ENCODE measurements at places on chromosomes 16 and 17.

DNA sequence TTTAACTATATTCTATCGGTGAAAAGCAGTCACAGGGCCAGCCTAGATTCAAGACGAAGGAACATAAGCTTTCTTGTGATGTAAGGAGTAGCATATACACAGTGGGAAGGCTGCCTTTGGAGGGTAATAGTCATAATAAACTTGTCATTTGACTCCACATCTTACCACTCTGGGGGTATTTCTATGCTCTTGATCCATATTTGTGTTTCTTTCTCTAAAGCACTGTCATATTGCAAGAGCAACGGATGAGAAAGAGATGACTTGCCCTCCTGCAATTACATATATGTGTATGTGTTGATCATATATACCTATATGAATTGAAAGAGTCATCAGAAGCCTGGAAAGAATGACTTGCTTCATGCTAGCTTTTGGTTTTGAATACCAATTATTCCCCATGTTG, 225.4 kb upstream of the HS3ST3A1 start:
- DNase-seq, result no peak

DNA sequence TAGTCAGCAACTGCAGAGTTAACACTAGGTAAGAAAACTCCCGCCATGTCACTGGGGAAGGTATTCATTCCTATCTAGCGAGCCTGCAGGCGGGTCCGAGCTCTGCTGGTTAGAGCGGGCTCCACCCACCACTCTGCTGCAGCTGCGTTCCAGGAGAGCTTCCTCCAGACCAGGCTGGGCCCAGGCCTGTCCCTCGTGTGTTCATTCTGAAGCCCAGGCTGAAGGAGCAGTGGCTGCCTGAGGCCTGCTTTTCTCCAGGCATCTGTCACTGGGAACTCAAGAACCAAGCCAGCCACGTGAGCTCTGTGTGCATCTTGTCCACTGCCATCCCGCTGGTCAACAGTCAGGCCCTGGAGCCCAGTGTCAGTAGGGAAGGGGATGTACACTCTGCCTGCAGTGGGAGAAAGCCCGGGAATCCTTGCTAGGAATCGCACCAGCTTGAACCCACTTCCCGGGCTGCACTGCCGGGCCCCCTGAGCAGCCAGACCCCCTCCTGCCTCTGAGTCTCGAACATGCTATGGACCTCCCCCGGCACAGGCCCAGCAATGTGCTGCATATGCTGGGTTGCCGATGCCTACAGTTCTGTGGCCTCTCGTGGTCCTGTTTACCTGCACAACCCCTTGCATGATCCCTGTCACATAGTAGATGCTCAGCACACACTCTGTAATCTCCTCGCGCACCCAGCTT, 51.0 kb upstream of the ENPP7 start:
- DNase-seq, result no peak

DNA sequence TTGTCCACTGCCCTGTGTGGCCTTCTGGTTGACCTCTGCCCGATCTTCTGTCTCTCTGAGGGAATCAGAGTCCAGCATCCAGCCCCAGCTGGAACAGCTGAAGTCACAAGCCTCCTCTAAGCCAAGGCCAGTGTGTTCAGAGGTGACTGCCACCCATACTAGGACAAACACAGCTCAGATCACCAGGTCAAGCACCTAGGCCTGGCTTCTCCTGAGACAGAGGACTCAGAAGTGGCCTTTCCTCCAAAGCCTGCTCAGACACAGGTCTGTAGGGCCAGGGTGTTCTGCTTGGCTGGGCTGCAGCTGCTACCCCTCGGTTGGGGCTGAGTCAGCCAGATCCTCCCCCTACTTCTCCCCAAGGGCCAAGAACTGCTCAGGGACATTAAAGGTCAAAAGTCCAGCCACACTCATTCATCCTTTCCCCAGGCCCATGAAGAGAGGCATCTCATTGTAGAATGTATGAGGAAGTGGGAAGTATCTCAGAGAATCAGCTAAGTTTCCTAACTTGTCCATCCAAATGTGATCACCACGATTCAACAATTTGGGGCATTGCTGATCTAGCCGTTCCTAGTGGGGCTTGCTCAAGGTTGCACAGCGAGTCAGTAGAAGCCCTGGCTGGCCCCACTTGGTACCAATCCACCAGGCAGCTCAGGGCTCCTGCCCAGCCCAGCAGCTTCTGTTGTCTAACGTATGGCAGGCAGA, 7.6 kb downstream of the SLC46A1 start:
- DNase-seq, result no peak

GRCh38 chr17:34979650-34980352, 511 bp upstream of the LIG3 start:
- DNase-seq, result no peak

- DNase-seq, result no peak
These were observed 81.2 kb downstream of the LMF1 start for GRCh38 chr16:889586-889985.

DNA sequence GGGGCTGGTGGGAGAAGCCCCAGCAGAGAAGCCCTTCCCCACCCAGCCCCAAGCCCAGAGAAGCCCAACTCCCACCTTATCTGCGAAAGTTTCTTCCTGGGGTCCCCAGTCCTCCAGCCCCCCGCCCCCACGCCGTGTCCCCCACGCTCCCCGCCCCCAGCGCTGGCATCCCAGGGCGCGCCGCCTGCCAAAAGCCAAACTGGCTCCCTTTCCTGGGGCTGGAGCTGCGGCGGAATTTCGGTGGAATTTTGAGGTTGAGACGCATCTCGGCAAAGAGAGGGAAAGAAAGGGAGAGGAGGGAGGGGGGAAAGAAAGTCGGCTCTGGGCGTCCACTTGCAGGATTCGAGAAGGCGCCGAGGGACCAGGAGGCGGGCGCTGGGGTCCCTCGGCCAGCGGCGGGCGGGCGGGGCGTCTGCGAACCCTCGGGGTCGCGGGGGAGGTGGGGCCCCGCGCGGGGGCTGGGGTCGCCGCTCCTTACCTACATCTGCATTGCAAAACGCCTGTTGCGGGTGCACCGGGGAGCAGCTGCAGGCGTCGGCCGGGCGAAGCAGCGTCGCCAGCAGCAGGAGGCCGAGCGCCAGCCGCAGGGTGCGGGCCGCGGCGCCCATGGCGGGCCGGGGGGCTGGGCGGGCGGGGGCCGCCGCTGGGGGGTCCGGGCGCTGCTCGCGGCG, 571 bp downstream of the TIMP2 start:
- no peak for DNase-seq

- DNase-seq, result no peak
These were observed 44.4 kb downstream of the MGAT5B start for GRCh38 chr17:76912421-76913164.

DNA sequence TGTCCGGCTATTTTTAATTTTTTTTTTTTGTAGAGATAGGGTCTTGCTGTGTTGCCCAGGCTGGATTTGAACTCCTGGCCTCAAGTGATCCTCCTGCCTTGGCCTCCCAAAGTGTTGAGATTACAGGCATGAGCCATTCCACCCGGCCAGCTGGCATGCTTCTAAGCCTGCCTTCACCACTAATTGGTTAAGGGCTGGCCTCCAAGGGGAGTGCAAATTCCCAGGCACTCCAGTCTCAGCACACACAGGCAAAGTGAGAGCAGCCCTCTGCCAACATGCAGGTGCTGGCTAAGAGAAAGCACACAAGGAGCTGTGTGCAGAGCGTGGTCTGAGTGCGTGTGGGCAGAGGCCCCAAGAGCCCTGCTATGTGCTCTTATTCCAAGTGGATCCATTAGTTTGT, 149.8 kb upstream of the HS3ST2 start:
- DNase-seq, result no peak

DNA sequence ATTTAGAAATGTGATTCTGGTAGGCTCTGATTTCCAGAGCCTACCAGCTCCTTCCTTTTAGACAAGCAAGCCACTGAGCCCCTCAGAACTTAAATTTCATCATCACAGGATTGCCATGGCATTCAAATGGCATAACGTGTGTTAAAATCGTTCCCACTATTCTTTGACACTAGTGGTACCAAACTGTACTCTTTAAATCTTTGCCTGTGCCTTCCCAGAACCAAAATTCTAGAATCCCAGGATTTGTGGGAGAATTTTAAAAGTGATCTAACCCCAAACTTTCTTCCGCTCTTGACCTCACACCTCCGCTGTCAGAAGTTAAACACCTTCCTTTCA, 287 bp upstream of the INTS2 start:
- no peak for DNase-seq

DNA sequence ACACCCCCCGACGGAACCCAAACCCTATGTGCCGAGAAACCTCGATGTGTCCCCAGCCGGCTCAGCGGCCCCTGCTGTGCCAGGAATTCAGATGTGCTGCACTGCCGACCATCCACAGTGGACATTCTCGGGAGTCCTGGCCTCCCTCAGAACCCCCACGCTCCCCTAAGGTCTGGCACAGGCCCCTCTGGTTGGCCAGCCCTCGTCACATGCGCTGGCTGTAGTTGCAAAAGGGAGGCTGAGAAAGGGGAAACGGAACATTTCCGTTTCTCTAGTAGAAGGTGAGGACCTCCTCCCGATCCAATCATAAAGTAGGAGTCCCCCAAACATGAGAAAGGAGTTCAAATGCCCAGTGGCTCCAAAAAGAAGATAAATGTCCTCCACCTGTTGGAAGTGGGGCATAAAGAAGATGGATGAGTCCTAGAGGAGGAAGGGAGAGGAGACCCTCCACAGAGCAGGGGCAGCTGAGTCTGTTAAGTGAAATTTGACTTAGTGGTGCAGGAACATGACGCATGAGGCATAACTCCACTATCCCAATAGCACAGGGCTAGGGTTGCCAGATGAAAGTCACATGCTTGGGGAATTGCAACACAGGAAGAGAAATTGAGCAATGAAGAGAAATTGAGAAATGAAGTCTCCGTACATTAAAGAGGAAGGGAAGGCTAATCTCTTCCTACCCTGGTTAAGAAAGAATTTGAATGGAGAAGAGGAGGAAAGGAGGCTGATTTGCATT, 49.3 kb upstream of the WSB1 start:
- peak; percentile 65 for DNase-seq

GRCh38 chr17:78001182-78001581, 42.7 kb downstream of the TNRC6C start:
- no peak for DNase-seq

- no peak for DNase-seq
These were observed 1.0 kb downstream of the SLC47A1 start for GRCh38 chr17:19534562-19535149.

GRCh38 chr16:52852978-52853377, 199.7 kb downstream of the CHD9NB start:
- no peak for DNase-seq

- no peak for DNase-seq
These were observed 9.6 kb downstream of the SLC7A6 start for GRCh38 chr16:68273896-68274295.

DNA sequence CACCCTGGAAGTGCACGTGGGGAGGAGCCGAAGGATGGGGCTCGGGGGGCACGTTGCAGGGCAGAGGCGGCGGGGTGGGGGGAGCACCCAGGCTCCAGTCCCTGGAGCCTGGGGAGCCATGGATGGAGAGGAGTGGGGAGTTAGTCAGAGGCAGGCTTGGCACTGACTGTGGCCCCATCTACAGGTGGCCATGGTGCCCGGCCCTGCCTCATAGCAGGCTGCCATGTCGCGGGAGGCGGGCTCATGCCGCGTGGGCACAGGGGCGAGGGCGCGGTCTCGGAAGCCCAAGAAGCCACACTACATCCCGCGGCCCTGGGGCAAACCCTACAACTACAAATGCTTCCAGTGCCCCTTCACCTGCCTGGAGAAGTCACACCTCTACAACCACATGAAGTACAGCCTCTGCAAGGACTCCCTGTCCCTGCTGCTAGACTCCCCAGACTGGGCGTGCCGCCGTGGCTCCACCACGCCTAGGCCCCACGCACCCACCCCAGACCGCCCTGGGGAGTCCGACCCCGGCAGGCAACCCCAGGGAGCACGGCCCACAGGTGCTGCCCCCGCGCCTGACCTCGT, 3.0 kb downstream of the PRR35 start:
- no peak for DNase-seq

GRCh38 chr17:57467226-57467625, 210.9 kb downstream of the MSI2 start:
- DNase-seq, result no peak

- DNase-seq, result no peak
These were observed 89.1 kb downstream of the ELAC2 start for GRCh38 chr17:12928736-12929135.

GRCh38 chr17:45368651-45369050, 51.8 kb upstream of the MAP3K14 start:
- no peak for DNase-seq

GRCh38 chr16:59848296-59848695, 1114.2 kb upstream of the GOT2 start:
- no peak for DNase-seq

- DNase-seq, result no peak
These were observed 102.0 kb downstream of the CCDC182 start for GRCh38 chr17:57643062-57643461.

DNA sequence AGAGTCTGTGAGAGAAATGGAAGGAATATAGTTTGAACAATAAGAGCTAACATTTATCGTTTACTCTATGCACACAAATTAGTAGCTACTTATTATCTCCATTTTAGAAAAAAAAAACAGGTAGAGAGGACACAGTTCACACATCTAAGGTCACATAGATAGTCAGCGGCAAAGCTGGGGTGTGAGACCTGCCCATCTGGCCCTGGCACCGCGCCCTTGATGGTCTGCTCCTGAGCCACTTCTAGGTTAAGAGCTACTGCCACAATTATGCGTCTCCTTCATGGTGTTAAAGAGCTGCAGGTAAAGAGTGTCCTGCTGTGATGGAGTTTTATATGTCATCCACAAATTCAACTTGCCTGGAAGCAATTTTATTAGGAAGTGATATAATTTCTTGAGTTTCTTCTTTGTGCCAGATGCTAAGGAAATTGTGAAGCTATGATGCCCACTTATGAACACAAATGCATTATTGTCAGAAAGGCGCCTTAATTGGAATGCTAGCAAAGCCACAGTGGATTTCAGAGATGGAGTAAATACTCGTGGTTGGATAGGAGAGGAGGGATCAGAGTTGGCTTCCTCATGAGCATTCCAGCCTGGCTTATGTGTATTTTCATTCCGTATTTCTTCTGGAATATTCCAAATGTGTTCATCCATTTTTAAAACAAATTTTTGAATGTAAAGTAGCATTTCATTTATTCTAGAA, 21.3 kb upstream of the MFSD6L start:
- DNase-seq, result no peak

- DNase-seq, result no peak
These were observed 28.7 kb downstream of the ABR start for GRCh38 chr17:1150863-1151600.

DNA sequence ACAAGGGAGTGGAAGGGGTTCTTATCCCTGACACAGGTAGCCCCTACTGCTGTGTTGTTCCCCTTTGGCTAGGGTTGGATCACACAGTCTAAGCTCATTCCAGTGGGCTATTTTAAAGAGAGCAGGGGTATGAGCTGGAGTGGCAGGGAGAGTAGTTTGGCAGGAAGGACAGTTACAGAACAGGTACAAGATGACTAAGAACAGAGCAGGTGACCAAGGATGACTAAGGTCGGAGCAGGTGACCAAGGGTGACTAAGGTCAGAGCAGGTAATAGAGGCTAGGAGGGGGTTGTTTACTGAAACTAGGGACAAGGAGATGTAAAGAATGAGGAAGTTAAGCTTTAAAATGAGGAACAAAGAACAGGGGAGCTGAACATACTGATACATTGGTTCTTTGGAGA, 58.8 kb downstream of the UTP18 start:
- DNase-seq, result no peak

- peak; percentile 51 for DNase-seq
These were observed 9.8 kb downstream of the CA5A start for GRCh38 chr16:87926246-87927194.

GRCh38 chr16:87636050-87636684, 33.9 kb downstream of the JPH3 start:
- DNase-seq, result peak; percentile 80

Measured in CD4-positive, alpha-beta T cell treated with Interleukin-15 for 1 hour (primary cell).